ENCODE measurements at places on chromosomes 2 and 18. TPM values are rescaled to one million over a fixed set of nuclear protein-coding genes. Genes with fewer than 3 reads are reported as not detected.

GRCh38 chr2:98932778-98933343 is 3.2 kb downstream of the CRACDL start:
- H3K4me3 ChIP-seq, result no peak overlapping the region
- no peak for DNase-seq
- H3K27me3 ChIP-seq, result peaks cover 43% of the 10 kb centered on the region

DNA sequence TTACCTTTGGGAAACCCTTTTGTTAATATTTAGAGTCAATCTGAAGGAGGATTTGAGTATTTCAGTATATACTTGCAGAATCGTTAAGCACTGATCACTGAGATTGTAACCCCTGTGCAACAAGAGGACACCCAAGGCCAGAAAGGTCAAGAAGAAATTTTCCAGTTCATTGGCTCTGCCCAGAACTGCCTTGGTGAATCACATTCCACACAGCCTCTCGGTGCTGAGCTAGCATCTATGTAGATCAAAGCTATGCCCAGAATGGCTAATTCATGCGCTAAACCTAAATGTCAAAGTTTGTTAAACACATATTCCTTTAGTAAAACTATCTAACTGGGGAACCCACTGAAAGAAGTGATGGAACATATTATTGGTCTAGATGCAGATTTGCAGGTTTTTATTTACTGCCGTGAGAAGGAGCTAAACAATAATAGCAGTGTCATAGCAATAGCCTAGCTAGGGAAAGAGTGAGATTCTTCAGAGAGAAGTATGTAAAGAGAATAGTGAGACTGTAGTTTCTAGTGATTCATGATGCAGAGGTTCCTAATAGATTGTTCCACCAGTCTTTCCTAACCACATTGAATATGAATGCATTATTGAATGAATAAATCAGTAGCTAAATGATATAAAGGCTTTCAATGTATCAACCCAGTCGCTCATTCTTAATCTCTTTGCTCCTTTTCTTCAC is 423.2 kb upstream of the CRIM1 start:
- H3K4me1 ChIP-seq, result no peaks in the 10 kb centered on the region
- H3K27me3 ChIP-seq, result peaks cover 4% of the 10 kb centered on the region
- H3K27ac ChIP-seq, result no peak overlapping the region
- H3K36me3 ChIP-seq, result no peaks in the 10 kb centered on the region
- no peak for DNase-seq

- no peak overlapping the region for H3K4me3 ChIP-seq
- no peaks in the 10 kb centered on the region for H3K36me3 ChIP-seq
- peaks cover 2% of the 10 kb centered on the region for H3K27me3 ChIP-seq
- H3K27ac ChIP-seq, result no peak overlapping the region
- H3K4me1 ChIP-seq, result no peaks in the 10 kb centered on the region
- DNase-seq, result no peak
These were observed 52.5 kb upstream of the CAVIN2 start for GRCh38 chr2:191899410-191899809.

- peak overlapping the region; percentile 65 for H3K27ac ChIP-seq
- peaks cover 11% of the 10 kb centered on the region for H3K4me1 ChIP-seq
- H3K4me3 ChIP-seq, result no peak overlapping the region
- H3K36me3 ChIP-seq, result peaks cover 2% of the 10 kb centered on the region
- DNase-seq, result no peak
- peaks cover 69% of the 10 kb centered on the region for H3K27me3 ChIP-seq
These were observed 9.6 kb downstream of the HOXD8 start for GRCh38 chr2:176138923-176139660.

DNA sequence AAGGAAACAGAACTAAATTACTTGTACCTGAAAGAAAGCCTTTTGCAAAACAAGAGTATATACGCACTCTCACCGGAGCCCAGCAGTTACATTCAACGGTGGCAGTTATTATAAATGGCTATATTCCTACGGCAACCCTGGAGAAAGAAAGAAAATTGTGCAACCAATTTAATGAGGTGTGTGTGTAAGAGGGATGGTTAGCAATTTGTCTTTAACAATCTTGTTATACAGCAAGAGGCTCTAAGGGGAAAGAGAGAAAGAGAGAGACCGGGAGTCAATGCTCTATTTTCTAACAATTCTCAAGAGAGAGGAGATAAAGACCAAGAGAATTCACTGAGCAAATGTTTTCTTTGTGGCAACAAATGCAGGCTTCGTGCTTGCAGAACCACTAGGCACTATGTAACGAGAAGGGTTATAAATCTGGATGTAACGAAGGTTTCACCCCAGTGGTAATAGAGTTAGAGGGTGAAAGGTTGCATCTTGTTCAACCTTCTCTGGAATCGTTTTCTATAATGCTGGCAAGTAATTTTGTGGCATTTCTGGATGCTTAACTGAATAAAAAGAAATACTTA is 359.1 kb upstream of the SPRED2 start:
- H3K27me3 ChIP-seq, result no peaks in the 10 kb centered on the region
- H3K4me1 ChIP-seq, result no peaks in the 10 kb centered on the region
- no peak overlapping the region for H3K27ac ChIP-seq
- no peak for DNase-seq

DNA sequence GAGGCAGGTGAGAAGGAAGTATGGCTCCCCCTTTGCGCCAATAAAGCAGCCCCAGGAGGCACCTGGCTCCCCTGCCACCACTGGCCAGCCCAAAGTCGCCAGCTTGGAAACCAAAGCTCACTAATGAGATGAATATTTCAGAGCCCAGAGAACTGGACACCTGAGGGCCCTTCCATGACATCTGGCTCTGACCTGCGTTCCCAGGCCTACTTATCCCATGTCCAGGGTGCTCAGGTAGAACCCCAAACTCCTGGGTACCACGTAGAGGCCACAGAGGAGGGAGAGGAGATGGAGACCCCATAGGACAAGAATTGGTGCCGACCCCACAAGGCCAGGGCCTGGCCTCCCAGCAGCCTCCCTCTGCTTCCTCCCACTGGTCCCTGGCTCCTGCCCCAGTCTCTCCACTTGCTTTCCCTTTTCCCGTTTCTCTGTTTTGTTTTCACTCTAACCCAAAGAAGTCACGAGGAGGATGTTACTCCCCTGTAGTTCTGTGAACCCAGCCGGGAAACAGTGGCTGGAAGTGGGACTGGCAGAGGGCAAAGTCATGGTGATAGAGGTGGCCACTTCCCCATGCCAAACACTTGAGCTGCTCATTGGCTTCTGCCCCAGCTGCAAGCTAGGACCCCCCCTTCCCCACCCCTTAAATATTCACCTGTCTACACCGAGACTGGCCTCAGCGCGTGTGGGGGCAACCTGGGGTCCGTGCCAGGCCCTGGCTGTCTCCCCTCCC is 820 bp downstream of the TMBIM1 start:
- no peaks in the 10 kb centered on the region for H3K27me3 ChIP-seq
- H3K27ac ChIP-seq, result peak overlapping the region; percentile 94
- H3K4me3 ChIP-seq, result peak overlapping the region; percentile 88
- peaks cover 9% of the 10 kb centered on the region for H3K36me3 ChIP-seq
- H3K4me1 ChIP-seq, result peaks cover 66% of the 10 kb centered on the region

- H3K27ac ChIP-seq, result no peak overlapping the region
- no peaks in the 10 kb centered on the region for H3K36me3 ChIP-seq
- H3K27me3 ChIP-seq, result peaks cover 2% of the 10 kb centered on the region
These were observed 109.9 kb downstream of the GAREM1 start for GRCh38 chr18:32360682-32361345.

Gene GPR39
- total RNA-seq, result not detected

Gene UGT1A4
- total RNA-seq, result not detected
